ENCODE measurements at places on chromosomes 6 and 20.
A peak's percentile ranks its signal among the peaks of the same experiment; 100 is the strongest.

DNA sequence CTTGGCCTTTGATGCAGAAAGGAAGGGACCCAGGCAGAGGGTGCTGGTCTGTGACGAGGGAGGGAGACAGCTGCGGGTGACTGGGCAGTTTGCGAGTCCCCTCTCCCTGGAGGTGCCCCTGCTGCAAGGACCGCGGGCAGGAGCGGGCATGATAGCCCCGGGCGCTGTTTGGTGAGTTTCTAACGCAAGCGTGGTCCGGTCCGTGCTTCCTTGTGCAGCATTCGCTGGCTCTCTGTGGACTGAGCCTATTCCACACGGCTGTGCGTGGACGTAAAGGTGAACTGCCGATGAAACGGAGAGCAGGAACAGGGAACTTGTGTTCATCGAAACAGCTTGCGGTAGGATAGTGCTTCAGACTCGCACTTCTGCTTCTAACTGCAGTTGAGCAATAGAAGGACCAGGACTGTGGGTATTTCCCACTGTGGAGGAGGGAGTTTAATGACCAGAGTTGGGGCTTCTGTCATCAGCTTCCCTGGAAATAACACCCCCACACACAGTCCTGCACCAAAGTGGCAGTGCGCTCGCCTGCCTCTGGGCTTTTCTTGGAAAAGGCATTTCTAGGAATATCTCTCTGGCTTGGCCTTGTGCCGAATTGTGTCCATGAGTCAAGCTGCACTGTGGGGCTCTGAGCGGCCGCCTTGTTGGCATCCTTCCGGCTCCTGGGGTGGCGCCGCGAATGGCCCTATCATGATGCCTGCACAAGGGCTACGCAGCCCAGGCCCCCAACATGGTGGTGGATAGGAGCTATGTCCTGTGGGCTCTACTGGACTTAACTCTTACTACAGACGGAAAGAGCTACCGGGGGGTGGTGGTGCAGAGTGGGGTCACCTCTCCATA lies 48.9 kb downstream of the DUSP22 start:
- no peak for DNase-seq

DNA sequence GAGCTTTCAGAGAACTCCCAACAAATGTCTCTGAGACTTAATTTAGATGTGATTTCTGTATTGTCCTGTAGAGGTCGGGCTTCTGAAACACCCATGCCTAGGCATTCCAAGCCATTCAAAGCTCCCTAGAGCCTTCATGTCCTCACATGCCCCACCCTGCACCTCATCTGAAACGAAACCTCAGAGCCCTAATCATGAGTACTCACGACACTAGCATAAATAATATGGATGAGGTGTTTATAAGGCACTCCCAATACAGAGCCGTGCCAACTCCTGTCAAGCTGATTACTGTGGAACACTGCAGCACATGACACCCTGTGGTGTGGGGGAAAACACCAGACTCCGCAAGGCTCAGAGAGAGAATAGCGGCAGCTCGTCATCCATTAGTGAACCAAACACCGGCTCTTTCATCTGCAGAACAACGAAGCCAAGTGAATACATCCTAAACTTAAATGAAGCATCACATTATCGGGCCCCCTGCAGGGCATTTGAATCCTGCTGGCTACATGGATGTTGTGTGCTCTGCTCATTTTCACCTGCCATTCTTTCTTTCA lies 83.8 kb downstream of the FNDC1 start:
- DNase-seq, result no peak

DNA sequence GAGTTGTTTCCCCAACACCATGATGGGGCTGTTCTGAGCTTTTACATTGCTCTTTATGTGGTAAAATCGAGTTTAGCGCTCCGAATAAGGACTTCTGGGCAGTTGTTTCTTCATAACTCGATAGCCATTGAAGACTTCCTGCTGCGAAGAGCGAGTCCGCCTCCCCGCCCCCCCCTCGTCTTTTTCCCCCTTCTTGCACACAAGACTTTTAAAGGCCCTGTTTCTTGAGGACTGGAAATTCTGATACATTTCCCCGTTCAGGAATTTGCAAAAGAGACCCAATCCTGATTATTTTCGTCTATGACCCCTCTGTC lies 1.5 kb upstream of the CITED2 start:
- DNase-seq, result no peak

DNA sequence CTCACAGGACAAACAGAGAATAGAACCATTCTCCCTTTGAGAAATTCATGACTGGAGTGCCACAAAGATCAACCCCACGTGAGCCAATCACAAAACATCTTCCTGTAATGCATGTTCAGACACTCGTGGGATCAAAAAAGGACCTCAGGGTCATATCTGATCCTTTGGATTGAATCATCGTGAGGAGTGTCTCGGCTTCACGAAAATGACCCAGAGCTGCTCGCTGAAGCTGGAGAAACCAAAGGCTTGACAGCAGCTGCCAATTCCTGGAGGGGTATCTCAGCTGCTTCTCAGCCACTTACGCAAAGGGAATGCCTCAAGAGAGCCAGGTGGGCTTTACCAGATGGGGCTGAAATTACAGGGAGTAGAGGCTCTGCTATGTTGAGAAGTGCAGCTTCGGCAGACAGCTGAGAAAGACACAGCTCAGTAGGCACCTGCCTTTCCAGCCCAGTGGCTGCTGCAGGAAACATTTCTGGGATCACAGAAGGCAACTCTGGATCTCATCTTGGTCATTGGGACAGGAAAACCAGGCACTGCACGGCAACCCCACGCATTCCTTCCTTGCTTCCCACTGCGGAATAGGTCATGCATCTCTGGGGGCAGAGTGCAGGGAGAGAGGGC lies 813.1 kb downstream of the KIF16B start:
- DNase-seq, result no peak

DNA sequence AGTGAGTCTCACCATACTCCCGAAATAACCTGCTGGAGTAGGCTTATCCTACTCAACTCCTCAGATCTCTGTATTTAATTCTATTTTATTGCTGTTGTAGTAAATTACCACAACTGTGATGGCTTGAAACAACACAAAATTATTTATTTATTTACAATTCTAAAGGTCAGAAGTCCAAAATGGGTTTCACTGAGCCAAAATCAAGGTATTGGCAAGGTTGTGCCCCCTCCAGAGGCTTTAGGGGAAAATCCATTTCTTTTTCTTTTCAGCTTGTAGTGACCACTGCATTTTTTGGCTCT lies 869 bp upstream of the SLC17A2 start:
- DNase-seq, result no peak

GRCh38 chr20:47736570-47737152 lies 48.6 kb downstream of the SULF2 start:
- no peak for DNase-seq

DNA sequence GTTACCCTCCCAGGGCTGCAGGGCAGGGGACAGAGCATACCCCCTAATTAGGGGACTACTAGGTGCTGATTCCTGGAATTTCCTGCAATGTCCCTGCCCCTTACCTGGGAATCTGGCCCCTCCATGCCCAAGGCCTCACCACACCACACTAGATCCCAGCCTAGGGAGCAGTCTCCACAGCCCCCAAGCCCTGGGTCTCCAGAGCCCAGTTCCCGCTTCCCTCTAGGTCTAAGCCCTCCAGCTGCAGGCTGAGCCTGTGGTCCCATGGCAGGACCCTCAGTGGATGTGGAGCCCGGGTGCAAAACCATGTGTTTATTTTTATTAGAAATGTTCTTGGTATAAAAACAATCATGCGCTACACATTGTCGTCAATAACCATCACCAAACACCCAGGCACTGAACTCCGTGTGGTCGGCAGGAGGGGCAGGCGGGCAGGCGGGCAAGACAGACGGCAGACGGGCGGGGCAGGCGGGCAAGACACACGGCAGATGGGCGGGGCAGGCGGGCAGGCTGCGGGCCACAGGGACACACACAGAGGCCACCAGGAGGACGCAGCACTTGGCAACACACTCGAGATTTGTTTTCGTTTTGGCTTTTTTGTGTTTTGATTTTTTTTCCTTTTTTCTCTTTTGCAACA lies 124.2 kb downstream of the GRM4 start:
- DNase-seq, result no peak

DNA sequence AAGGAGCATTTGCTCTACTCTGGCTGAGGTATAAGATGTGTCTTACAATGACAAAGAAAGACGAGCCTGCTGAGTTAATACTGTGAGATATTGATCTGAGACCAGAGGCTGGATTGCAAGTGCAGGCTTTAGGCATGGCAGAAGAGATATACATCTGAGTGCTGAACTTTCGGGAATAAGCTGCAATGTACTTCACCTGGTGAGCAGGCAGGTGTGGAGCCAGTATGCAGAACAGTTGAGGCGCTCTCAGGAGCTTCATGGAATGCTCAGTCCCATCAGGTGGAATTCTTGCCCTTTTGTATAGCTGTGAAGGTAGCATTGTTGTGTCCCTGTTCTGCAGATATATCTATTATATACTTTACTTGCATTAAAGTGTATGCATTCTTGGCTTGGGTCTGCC lies 179.3 kb upstream of the RIMS1 start:
- no peak for DNase-seq

DNA sequence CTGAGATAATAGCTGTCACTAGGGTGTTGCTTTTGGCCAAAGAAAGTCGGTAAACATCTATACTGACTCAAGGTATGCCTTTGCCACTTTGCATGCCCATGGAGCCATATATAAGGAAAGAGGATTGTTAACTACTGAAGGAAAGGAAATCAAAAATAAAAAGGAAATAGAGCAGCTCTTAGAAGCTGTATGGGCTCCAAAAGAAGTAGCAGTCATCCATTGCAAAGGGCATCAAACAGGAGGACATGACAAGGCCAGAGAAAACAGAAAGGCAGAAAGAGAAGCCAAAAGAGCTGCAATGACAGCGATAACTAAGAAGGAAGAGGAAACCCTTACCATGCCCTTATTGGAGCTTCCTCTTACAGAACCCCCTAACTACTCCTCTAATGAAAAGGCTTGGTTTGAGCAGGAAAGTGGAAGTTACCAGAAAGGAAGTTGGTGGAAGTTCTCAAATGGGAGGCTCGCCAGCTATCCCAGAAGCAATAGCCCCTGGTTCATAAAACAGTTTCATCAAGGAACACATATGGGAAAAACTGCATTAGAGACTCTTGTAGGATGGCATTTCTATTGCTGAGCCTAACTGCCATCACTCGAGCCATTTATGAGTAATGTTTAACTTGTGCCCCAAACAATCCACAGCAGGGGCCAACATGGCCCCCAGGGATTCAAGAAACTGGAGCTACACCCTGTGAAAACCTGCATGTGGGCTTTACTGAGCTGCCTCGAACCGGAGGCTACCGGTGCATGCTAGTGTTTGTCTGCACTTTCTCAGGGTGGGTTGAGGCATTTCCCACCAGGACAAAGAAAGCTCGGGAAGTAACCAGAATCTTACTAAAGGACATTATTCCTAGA lies 7.0 kb downstream of the IL22RA2 start:
- DNase-seq, result no peak

- no peak for DNase-seq
Measured at GRCh38 chr20:57612436-57612835, 7.8 kb downstream of the ZBP1 start.

- DNase-seq, result no peak
Measured at GRCh38 chr6:14983599-14984518, 262.0 kb upstream of the JARID2 start.

DNA sequence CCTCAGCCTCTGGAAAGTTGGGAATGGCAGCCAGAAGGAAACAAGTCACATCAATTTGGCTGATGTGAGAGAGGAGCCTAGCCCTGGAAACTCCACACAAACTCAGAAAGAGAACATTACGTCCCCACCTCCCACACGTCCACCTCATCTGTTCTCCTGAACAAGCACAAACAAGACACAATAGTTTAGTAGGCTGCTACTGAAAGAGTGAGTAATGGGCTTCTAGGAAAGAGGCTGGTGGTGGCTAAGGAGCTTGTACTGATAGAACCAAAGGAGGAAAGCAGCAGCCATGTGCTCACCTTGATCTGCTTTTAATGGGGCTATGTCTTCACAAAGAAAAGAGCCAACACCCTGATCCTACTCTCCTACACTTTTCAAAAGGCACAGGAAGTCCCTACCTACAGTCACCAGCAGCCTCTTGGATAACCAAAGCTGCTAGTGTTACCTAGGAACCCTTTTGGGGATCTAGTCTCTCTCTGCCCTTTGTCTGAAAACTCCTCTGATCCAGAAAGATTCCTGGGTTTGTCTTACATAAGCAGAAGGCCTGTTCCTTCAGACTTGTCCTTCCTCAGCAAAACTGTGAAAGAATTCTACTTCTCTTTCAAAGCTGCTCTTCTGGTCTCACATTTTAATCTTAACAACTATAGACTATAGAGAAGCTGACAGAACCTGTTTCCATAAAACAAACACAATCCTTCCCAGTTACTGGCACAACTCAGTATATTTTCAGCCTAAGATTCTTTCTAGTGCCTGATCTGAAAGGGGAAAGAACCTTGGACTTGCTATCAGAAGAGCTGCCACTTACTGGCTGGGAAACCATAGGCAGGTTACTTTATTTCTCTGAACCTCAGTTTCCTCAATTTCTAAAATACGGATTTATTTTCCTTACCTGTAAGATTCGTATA lies 3.1 kb downstream of the PLAGL2 start:
- DNase-seq, result no peak

- no peak for DNase-seq
Measured at GRCh38 chr20:39873286-39873685, 815.8 kb downstream of the MAFB start.

DNA sequence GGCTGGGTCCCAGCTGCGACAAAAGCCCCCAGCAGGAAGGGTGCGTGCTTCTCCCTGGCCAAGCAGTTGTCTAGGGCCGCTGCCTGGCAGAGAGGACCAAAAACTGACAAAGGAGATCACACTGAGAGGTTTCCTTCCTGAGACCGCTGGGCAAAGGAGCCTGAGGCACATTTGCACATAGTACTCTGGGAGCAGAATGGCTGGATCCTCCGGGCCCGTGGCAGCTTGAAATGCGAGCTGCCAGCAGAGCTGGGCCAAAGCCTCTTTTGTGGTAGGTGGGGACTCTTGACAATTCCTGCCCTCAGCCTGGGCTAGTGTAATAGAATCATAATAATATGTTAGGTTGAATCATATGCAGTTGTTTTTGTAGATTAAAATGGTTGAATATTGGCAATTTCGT lies 33.1 kb upstream of the RNF8 start:
- no peak for DNase-seq

DNA sequence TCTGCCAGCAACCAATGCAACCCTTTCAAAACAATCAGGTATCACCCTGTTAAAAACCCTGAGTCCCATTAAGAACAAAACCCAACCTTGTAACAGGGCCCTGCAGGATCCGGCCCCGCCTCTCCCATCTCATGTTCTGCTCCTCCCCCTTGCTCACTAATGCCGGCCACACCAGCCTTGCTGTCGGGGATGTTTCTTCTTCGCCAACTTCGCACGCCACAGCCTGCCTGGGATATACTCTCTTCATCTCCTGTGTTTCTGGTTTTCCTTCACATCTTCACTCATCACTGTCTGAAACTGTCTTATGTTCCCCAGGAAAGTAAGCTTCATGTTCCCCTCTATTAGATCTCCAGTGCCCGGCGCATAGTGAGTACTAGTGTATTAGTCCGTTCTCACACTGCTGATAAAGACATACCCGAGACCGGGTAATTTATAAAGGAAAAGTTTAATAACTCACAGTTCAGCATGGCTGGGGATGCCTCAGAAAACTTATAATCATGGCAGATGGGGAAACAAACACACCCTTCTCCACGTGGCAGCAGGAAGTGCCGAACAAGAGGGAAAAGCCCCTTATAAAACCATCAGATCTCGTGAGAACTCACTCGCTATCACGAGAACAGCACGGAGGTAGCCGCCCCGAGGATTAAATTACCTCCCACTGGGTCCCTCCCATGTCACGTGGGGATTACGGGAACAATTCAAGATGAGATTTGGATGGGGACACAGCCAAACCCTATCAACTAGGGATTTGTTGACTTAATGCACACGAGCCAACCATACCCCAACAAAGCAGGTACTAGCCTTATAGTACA lies 5.1 kb downstream of the TP53RK start:
- peak; percentile 79 for DNase-seq
